Sciatic nerve (tissue), 2 donors: ENCODE measurements at places on chromosomes 3 and 15.

GRCh38 chr3:133038731-133039375 lies 662 bp downstream of the TMEM108 start:
- peak; percentile 54 for DNase-seq

- no peak for DNase-seq
These were observed 71.0 kb upstream of the ZBED2 start for GRCh38 chr3:111666041-111666735.

DNA sequence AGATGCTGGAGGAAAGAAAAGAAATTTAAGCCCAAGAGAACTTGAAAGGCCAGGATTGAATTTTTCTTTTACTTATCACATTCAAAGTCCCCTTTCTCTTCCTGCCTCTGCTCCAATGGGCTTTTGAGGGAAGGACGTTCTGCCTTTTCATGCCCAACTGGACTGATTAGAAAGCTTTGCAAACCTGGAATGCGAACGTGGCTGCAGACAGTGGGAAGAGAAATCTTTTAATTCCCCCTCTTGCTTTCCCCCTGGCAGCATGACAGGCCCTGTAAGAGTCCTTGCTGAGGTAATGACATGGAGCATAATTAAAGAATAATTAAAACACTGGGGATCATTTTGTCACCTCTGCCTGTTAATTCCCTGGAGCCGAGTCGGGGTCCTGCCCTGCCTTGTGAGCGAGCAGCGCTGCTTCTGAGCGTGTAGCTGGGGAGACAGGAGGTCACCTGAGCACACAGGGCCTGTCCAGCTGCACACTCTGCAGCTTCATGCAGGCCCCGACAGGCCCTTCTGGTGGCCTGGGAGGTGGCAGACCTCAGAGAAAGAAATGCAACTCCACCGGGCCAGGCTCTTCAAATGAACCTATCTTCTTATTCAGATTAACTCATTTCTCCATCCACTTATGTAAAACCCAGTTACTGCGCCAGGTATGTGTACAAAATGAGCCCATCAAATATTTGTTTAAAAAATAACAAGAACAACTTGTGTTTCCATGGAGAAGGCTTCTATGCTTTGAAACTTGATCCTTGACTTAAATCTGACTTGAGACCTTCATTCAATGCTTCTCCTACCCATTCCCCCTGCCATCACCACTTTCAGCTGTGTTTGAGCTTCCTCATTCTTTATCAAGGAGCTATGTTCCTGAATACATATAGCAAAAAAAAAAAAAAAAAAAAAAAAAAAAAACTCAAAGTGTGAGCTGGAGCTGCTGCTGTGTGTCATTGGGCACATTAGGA lies 628.2 kb upstream of the CFAP20DC start:
- no peak for DNase-seq

- DNase-seq = no peak
These were observed 6.3 kb upstream of the RAMAC start for GRCh38 chr15:82979726-82980125.

GRCh38 chr3:155230382-155230781 lies 63.1 kb downstream of the STRIT1 start:
- no peak for DNase-seq
